ENCODE measurements at places on chromosomes 7 and 10.

DNA sequence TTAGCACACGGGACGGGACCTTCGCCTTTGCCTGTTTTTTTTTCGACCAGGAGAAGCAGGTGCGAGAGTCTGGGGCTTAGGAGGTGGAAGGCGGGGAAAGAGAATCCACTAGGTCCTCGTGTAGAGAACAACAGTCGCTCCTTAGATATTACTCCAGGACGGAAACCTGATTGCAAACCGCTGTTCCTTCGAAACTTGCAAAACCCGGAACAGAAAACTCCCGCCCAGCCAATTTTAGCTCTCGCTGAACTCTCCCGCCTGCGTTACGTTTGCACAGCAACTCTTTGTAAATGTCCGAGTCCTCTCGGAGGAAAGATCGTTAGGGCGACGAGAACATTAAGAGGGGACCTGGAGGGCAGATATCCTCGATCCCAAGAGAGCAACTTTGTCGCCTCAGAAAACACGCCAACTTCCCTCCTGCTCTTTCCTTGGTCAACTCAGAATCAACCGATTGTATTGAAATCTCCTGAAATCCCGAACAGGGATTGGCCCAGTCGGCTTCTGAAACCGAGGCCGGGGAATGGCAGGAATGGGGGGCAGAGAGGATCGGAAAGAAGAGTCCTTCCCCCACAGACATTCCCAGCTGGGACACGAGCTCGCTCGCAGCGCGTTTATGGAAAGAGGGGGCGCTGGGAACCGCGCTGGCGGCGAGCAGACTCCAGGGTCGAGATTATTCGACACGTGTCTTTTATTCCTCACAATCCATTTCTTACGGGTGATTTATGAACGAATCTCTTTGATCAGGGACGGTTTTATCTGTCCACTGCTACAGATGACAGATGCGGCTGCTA, 9.9 kb downstream of the TWIST1 start:
- DNase-seq = no peak

DNA sequence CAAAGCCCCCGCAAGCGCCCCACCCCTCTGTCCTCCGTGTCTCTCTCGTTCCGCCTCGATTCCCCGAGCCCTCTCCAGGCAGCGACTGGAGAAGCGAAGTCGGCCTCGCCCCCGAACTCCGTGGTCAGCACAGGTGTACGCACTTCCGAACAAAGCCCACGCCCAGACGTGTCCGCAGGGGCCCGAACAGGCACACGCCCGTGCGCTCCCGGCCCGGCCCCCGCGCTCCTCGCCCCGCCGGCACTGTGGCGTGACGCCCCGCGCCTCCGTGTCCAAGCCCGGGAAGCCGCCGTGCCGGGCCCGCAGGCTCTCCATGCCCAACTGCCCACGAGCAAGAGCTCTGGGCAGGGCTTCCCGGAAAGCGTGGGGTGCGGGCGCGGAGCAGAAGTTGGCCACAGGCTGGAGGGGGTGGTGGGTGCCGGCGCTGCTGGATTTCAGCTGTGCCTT, 662 bp downstream of the NRCAM start:
- no peak for DNase-seq

GRCh38 chr7:24936121-24936824, 43.7 kb downstream of the OSBPL3 start:
- no peak for DNase-seq

DNA sequence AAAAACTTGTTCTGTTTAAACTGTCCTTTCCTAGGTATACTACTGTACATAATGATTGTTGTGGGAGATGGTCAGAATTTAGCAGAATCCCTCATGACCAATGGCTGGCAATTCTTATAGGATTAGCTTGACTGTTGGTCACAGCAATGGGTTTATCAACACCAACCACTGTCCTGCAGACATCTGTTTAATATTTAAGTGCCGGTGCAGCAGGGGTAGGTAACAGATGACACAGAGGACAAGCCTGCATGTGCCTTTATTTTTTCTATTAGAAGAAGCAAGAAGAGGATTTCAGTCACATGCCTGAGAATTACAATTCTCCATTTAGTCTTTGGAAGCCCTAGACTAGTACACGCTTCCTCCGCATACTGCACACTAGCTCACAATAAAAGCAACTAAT, 48.4 kb downstream of the CCDC6 start:
- no peak for DNase-seq

DNA sequence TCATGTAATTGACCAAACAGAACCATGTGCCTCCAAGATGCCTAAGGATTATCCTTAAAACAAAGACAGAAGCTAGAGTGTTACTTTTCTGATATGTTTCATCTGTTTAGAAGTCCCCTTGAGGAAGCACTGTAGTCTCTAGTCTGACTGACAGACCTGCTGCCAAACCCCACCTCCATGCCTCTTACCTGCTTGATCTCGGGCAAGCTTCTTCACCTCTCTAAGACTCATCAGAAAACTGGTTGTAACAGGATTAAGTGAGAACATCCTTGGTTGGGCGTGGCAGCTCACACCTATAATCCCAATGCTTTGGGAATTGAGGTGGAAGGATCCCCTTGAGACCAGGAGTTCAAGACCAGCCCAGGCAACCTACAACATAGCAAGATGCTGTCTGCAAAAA, 42.2 kb upstream of the OTUD1 start:
- no peak for DNase-seq

GRCh38 chr7:116431787-116432526, 67.6 kb upstream of the CAV2 start:
- DNase-seq = peak; percentile 58

Measured in skeletal muscle cell (primary cell).